Activated CD4-positive, alpha-beta T cell treated with anti-CD3 and anti-CD28 coated beads, Interleukin-2, amount 10 ng/mL, durations not matched to agents 7 days and 5 days (primary cell): ENCODE measurements at places on chromosomes 12 and 14.

DNA sequence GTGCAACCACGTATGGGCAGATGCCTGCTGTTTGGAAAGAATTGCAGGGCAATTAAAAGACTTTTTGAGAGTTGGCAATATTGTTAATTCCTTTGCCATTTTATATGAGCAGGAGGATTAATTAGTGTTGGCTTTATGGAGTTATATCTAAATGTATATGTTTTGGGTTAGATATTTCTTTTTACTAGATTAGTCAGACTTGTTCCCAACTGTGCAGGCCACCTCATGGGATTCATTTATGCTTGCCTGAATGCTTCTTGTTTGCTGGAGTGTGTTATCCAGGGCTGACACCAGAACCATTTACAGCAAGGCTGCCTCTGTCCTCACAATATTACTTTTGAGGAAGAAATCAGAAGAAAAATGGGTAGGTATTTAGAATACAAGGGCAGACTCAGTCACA is 192.5 kb downstream of the KTN1 start:
- H3K27me3 ChIP-seq: peaks cover 18% of the 10 kb centered on the region
- no peak overlapping the region for H3K27ac ChIP-seq
- no peak for DNase-seq
- no peaks in the 10 kb centered on the region for H3K36me3 ChIP-seq
- H3K4me3 ChIP-seq: no peak overlapping the region
- H3K4me1 ChIP-seq: no peaks in the 10 kb centered on the region

- no peak overlapping the region for H3K4me3 ChIP-seq
- no peaks in the 10 kb centered on the region for H3K36me3 ChIP-seq
- DNase-seq: no peak
- no peaks in the 10 kb centered on the region for H3K27me3 ChIP-seq
- H3K4me1 ChIP-seq: no peaks in the 10 kb centered on the region
These were observed 135.8 kb downstream of the KITLG start for GRCh38 chr12:88444481-88444880.

- no peak overlapping the region for H3K4me3 ChIP-seq
- H3K27ac ChIP-seq: no peak overlapping the region
- no peaks in the 10 kb centered on the region for H3K36me3 ChIP-seq
- no peak for DNase-seq
- peaks cover 12% of the 10 kb centered on the region for H3K27me3 ChIP-seq
These were observed 20.3 kb upstream of the DHRS2 start for GRCh38 chr14:23615856-23616255.

- no peak overlapping the region for H3K4me3 ChIP-seq
- H3K36me3 ChIP-seq: no peaks in the 10 kb centered on the region
- H3K27ac ChIP-seq: no peak overlapping the region
- no peak for DNase-seq
- H3K4me1 ChIP-seq: no peaks in the 10 kb centered on the region
- H3K27me3 ChIP-seq: no peaks in the 10 kb centered on the region
These were observed 186.6 kb upstream of the EEA1 start for GRCh38 chr12:93115646-93116045.

DNA sequence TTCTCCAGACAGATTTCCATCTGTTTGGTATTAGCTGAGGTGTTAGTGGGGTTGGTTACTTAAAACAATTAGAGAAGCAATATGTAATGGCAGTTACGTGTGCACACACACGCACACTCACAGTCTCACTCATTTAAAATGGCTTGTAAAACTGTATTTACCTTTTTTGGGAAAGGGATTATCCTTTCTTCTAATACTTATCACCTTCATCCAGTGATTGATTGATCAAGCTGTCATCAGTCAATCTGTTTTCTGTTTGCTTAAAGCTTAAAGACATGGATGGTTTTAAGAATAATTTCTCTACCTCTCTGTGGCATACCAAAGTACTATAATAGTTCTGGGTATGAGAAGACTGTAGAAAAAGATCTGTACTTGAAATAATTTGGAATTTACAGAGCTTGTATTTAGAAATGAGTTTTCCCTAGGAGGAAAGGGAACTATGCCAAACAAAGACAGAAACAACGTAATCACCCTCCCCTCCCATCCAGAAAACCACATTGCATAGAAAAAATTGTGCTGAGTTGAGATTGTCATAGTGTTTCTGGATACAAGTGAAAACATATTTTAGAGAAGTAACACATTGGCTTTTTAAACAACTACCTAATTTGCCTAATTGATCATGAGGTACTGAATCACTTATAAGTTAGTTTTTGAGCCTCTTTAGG is 455.8 kb downstream of the PCNX1 start:
- no peak overlapping the region for H3K27ac ChIP-seq
- no peak for DNase-seq
- H3K27me3 ChIP-seq: no peaks in the 10 kb centered on the region
- H3K4me1 ChIP-seq: peaks cover 17% of the 10 kb centered on the region
- H3K4me3 ChIP-seq: no peak overlapping the region

DNA sequence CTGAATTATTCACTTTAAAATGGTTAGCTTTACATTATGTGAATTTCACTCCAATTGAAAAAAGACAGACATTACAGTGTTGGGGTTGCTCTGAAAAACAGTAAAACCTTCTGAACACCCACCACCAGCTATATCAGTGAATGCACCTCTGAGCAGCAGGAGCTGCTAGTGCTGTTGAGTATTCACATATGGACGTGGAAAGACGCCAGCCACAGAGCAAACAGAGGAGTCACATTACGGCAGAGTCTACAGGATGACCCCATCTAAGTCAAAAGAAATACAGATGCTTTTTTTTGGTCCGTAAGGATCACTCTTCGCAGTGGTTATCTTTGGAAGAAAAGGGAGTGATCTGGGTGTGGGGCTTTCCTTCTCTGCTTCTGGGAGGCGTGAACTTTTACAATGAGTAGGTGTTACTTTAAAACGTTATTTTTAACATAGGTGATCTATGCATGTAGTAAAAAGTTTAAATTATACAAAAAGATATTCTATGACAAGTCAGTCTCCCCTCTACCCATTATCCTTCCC is 4.5 kb downstream of the HVCN1 start:
- H3K27ac ChIP-seq: no peak overlapping the region
- H3K4me3 ChIP-seq: no peak overlapping the region
- H3K27me3 ChIP-seq: peaks cover 5% of the 10 kb centered on the region
- H3K4me1 ChIP-seq: peaks cover 31% of the 10 kb centered on the region
- DNase-seq: no peak
- H3K36me3 ChIP-seq: peaks cover 32% of the 10 kb centered on the region
